Kidney epithelial cell (primary cell): ENCODE measurements at places on chromosomes 7 and 10.

GRCh38 chr7:5428478-5429252 is 5.0 kb upstream of the TNRC18 start:
- DNase-seq, result no peak

- no peak for DNase-seq
These were observed 5.5 kb downstream of the CNNM2 start for GRCh38 chr10:102923601-102924000.

GRCh38 chr7:142584765-142585164 is 164.5 kb upstream of the PRSS1 start:
- no peak for DNase-seq

GRCh38 chr10:35447693-35448407 is 111.5 kb downstream of the CCNY start:
- DNase-seq, result peak; percentile 57

DNA sequence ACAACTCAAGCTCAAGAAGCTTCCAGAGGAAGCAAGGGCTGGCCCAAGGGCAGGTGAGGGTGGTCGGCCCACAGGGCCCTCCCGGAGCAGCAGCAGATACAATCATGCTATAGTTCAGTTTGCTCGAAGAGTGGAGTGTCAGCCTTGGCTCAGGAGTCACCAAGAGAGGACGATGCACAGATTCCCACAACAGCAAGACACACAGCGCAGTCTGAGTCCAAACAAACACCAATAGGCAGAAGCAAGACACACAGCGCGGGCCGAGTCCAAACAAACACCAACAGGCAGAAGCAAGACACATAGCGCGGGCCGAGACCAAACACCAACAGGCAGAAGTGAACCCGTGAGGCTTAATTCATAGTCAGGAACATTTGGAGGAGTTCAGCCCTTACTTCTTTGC is 138.4 kb downstream of the PTPRN2 start:
- DNase-seq, result no peak

GRCh38 chr10:7296648-7297047 is 114.2 kb downstream of the SFMBT2 start:
- DNase-seq, result no peak

DNA sequence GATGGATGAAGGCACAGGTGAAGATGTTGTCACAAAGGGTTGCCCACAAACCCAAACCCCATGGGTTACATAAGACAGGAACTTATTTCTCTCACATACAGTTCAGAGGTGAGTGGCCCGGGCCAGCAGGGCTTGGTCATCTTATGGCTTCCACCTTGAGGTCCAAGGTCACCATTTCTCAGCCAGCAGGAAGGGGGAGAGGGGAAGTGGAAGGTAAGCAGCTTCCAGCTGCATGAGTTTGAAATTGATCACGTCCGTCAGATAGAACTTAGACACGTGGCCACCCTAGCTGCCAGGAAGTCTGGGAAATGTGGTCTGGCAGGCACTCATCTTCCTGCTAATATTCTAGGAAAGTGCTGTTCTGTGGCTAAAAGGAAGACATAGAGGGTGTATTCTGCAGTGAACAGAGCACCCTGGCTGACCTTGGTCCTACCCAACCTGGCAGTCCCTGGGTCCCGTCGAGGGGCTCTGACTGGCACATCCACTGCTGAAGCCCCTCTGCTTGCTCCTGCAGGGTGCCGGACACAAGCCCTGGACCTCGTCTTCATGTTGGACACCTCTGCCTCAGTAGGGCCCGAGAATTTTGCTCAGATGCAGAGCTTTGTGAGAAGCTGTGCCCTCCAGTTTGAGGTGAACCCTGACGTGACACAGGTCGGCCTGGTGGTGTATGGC is 49.5 kb downstream of the VWA2 start:
- DNase-seq, result no peak

DNA sequence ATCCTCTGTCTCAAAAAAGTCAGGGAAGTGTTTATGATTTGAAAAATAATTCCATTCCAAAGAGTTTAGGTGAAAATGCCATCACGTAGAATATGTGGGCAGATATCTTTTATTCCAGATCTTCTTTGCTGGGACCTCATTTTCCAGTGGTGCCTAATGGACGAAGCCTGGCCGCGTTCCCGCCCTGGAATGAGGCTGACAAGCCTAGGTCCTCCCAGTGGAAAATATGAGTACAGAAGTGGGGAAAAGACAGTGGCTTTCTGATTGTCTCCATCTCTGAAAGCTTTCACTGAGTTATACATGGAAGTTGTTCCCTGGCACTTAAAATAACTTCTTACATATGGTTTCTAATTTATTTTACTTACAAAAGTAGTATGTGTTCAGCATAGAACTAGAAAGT is 139.4 kb downstream of the TACC2 start:
- DNase-seq, result no peak

- DNase-seq, result no peak
These were observed 609.7 kb downstream of the INHBA start for GRCh38 chr7:41093141-41093540.

DNA sequence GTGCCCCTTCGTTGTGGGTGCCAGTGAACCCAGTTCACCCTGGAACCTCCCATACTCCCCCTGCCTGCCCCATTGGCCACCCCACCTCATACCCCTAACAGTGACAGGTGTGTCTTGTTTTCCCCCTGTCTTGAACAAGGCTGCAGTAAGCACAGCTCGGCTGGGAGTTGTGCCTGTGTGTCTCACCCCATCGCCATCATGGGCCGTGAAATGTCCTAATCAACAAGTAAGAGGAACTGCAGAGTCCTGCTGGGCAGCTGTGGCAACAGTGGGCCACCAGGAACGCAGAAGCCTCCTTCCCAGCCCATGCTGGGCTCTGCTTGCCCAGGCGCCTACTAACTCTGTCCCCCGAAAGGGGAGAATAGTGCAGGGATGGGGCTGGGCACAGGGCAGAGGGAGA is 91.6 kb downstream of the C10orf105 start:
- no peak for DNase-seq

DNA sequence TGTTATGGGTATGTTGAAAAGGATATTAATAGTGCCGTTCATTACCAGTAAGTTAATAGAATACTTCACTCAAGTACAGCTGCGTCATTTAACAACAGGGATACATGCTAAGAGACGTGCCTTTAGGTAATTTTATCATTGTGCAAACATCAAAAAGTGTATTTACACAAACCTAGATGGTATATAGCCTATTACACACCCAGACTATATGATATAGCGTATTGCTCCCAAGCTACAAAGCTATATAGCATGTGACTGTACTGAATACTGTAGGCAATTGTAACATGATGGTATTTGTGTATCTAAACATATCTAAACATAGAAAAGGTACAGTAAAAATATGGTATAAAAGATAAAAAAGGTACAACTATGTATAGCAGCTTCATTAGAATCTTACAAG is 11.1 kb upstream of the PRKG1 start:
- no peak for DNase-seq
